GM23248 (cell line): ENCODE measurements at places on chromosomes 2 and 18. TPM values are rescaled to one million over a fixed set of nuclear protein-coding genes. Genes with fewer than 3 reads are reported as not detected.

Gene IL1RN
- total RNA-seq = 2.4 TPM in 1 of 2 replicates, not detected in the other

Gene KLF7
- total RNA-seq = 22.5 and 43.0 TPM in 2 replicates

Gene CPLX4
- total RNA-seq = not detected in 2 replicates

DNA sequence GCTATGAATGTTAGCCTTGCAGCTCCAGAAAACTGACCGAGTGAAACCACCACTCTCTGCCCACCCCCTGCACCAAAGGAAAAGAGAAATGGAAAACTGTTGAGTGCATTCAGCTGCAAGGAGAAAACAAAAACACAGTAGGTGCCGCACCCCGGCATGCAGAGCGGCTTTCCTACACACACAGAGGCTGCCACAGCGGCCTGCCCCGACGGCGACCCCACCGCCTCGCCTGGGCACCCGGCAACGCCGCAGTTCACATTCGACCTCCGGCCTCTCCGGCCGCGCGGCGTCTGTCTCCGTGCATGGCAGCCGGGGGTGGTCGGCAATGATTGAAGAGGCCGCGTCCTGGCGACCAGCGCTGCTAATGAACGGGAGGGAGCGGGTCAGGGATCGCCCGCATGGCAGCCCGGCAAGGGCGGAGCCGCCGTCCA is 417.1 kb upstream of the SALL3 start:
- no peak for DNase-seq

DNA sequence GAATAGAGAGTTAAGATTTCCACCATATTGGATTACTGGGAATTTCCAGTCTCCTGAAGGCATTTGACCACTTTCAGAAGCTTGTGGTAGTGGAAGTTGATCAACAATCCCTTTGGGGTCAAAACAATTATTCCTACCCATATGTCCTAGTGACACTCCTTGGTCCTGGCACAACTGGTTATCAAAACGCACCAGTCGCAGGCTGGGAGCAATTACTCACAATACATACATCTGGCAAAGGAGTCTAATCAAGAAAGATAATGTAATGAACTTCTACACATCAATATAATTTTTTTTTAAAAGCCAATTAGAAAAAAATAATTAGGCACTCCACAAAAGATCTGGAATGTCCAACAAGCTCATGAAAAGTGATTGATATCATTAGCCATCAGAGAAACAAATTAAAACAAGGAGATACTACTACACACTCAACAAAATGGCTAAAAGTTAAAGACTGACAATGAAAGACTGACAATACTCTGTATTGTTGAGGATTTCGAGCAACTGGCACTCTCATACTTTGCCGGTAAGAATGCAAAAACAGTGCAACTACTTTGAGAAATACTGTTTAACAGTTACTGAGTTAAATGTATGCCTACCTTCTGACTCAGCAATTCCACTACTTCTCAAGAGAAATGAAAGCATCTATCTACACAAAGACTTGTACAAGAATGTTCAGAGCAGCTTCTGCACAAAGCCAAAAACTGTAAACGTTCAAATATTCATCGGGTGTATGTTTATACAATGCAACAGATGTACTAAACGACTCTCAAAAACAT is 2.0 kb downstream of the INO80C start:
- peak; percentile 27 for DNase-seq

DNA sequence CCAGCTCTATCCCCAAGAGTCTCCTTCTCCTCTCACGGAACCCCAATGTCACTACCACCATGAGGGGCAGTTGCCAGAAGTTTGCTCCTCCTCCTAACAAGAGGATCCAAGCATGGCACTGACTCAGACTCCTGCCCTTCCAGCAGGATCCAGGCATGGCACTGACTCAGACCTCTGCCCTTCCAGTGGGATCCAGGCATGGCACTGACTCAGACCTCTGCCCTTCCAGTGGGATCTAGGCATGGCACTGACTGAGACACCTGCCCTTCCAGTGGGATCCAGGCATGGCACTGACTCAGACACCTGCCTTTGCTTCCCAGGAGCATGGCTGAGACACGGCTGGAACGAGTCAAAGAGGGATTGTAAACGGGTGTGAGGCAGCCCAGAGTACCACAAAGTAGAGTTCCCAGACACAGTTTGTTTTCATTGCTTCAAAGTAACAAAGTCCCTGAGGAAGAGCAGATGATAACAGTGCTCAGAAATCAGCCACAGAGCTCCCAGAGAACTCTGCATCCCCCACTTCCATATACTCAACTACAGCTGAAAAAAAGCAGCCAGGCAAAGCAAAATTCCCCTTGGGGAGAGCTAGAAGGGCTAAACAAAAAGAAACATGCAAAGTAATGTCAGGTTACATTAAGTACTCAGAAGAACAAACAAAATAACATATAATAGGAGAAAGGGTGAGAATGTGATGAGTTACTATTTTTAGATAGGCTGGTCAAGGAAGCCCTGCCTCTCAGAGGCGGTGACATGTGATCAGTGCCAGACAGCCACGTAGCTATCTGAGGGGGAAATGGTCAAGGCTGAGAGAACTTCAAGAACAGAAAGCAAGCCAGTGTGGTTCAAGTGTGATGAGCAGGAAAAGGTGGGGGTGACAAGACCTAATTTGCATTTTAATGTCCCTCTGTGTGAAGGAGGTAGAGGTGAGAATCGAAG is 3.0 kb downstream of the BUB1 start:
- peak; percentile 54 for DNase-seq
